H1 (cell line): ENCODE measurements at places on chromosomes 7 and 10.
A peak's percentile ranks its signal among the peaks of the same experiment; 100 is the strongest.

DNA sequence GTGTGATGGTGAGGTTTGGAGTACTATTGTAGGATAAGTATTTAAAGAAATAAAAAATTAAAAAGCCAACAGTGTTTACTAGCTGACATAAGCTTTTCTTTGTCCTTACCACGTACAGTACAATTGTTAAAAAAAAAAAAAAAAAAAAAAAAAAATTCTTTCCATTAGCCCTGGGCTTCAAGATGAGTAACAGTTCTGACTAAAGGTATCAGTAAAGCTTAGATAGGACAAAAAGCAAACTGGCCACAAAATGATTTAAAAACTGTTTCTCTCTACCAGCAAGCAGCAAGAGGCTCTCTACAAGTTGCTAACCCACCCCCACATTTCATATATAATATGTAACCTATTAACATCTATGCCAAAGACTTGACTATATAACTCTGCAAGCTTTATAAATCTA, 17.5 kb downstream of the HYCC1 start:
- H3K27ac ChIP-seq = no peak overlapping the region
- DNase-seq = no peak
- no peak overlapping the region for H3K4me3 ChIP-seq

DNA sequence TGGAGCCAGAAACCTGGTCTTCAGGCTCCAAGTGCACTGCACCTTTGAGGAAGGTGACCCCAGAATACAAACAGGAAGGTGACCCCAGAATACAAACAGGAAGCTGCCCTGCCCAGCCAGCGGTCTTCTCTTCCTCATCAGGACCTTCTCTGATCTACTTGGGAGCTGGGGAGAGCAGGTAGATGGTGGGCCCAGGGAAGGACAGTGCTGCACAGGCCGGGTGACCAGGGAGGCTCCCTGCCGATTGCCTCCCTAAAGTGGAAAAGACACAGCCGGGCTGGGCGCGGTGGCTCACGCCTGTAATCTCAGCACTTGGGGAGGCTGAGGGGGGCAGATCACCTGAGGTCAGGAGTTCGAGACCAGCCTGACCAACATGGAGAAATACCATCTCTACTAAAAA, 151.8 kb upstream of the CHST15 start:
- no peaks in the 10 kb centered on the region; the same call in none of the 2 replicates for H3K4me1 ChIP-seq
- no peak overlapping the region for H3K4me3 ChIP-seq
- H3K36me3 ChIP-seq = no peaks in the 10 kb centered on the region
- DNase-seq = no peak
- H3K27ac ChIP-seq = no peak overlapping the region
- no peaks in the 10 kb centered on the region; the same call in 1 of the 2 replicates for H3K27me3 ChIP-seq

DNA sequence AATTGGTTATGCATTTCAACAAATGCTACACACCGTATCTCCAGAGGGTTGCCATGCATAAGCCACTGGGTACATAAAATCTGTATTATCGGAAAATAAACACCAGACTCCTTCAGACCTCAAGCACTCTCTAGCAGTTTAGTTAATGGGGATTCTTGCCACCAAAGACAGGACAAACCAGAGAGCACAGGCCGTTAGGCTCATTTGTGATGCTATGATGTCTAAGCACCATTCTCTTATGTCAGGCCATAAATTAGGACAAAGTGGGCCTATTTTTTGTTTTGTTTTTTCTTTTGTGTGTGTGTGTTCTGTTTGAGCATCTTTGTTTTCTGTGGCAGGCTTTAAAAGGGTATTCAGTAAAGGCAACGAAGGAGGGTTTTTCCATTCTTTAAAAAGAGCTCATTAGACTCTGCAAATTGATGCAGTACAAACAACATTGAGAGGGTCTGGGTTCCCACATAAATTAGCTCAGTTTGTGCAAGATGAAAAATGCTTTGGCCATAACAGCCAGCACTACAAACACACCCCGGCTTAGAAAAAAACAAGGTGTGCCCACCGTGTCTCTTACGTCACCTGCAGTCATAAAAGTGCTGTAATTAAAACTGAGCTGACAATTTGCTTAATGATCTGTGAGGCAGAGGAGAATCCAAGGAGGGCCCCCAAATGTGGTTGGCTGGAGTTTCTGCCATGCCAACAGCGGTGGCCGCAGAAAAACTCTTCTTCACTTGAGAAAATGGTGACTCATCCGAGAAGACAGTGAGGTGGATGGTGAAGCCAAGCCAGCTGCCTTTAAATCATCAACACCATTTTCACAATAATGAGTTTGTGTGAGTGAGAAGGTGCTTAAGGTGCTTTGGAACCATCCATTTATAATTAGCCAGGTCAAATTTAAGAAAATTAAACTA, 297.9 kb downstream of the GATA3 start:
- H3K27me3 ChIP-seq = no peaks in the 10 kb centered on the region
- H3K4me3 ChIP-seq = no peak overlapping the region
- H3K4me1 ChIP-seq = no peaks in the 10 kb centered on the region
- H3K27ac ChIP-seq = no peak overlapping the region

GRCh38 chr7:94382746-94383145, 11.9 kb upstream of the COL1A2 start:
- no peak overlapping the region for H3K27ac ChIP-seq
- no peaks in the 10 kb centered on the region for H3K4me1 ChIP-seq
- DNase-seq = no peak
- H3K36me3 ChIP-seq = no peaks in the 10 kb centered on the region
- no peaks in the 10 kb centered on the region for H3K27me3 ChIP-seq

GRCh38 chr10:17735166-17735941, 16.6 kb upstream of the TMEM236 start:
- DNase-seq = no peak
- H3K36me3 ChIP-seq = no peaks in the 10 kb centered on the region
- no peaks in the 10 kb centered on the region for H3K4me1 ChIP-seq
- no peak overlapping the region for H3K27ac ChIP-seq
- no peaks in the 10 kb centered on the region for H3K27me3 ChIP-seq

- no peak for DNase-seq
- no peaks in the 10 kb centered on the region for H3K36me3 ChIP-seq
- H3K27ac ChIP-seq = no peak overlapping the region
- H3K4me3 ChIP-seq = peak overlapping the region; percentile 15; the same call in 1 of the 2 replicates
- H3K4me1 ChIP-seq = peaks cover 18% of the 10 kb centered on the region
Observed at GRCh38 chr10:14328881-14329672, 1.6 kb downstream of the FRMD4A start.

- H3K27me3 ChIP-seq = no peaks in the 10 kb centered on the region
- no peak for DNase-seq
- peak overlapping the region; percentile 23; the same call in 1 of the 2 replicates for H3K4me3 ChIP-seq
- H3K36me3 ChIP-seq = no peaks in the 10 kb centered on the region
- H3K4me1 ChIP-seq = no peaks in the 10 kb centered on the region; the same call in 1 of the 2 replicates
- no peak overlapping the region for H3K27ac ChIP-seq
Observed at GRCh38 chr7:151340794-151341356, 737 bp upstream of the NUB1 start.

- H3K27me3 ChIP-seq = no peaks in the 10 kb centered on the region
- no peaks in the 10 kb centered on the region for H3K36me3 ChIP-seq
- no peak overlapping the region for H3K27ac ChIP-seq
- H3K4me1 ChIP-seq = peaks cover 4% of the 10 kb centered on the region
Observed at GRCh38 chr7:37432281-37432920, 16.3 kb downstream of the ELMO1 start.

DNA sequence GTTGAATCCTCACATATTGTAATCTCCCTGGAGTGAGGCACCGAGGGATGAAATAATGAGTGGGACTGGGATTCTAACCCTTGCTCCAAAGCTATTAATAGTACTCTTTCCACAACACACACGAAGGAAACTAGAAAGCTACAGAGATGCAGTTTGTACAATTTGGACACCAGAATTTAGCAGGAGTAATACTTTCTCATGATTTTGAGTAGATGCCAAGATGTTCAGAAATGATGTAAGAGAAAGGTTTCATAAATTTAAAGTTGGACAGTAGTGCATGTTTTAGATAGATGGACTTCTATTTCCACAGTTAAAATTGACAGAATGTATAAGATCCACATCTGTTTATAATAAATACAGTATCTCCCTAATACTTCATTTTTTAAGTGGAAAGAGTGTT, 46.5 kb downstream of the PRR15 start:
- no peak for DNase-seq
- H3K36me3 ChIP-seq = no peaks in the 10 kb centered on the region
- H3K4me1 ChIP-seq = peaks cover 7% of the 10 kb centered on the region
- no peak overlapping the region for H3K4me3 ChIP-seq
- H3K27ac ChIP-seq = no peak overlapping the region

DNA sequence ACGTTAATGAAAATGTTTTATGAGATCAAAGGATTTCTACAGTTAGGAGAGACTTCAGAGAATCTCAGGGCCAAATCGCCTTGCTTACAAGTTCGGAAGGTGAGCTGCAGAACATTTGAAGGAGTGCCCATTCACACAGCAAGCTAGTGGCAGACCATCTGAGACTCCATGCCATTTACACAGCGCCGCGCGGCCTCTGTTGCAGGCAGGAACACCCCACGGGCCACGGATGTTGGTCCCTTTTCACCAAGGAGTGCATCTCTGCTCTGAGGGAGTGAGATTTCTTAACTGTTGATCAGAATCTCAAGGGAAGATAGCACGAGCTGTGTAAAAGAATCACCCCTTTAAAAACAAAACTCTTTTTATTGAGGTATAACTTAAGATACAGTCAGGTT, 1.8 kb downstream of the UBE3C start:
- H3K36me3 ChIP-seq = peaks cover 8% of the 10 kb centered on the region
- no peak overlapping the region for H3K27ac ChIP-seq
- DNase-seq = peak; percentile 31
- no peaks in the 10 kb centered on the region for H3K27me3 ChIP-seq
- H3K4me3 ChIP-seq = peak overlapping the region; percentile 38

- no peak for DNase-seq
- no peaks in the 10 kb centered on the region for H3K4me1 ChIP-seq
- H3K36me3 ChIP-seq = no peaks in the 10 kb centered on the region
- no peak overlapping the region for H3K4me3 ChIP-seq
Observed at GRCh38 chr7:103613655-103614642, 167.9 kb upstream of the SLC26A5 start.

DNA sequence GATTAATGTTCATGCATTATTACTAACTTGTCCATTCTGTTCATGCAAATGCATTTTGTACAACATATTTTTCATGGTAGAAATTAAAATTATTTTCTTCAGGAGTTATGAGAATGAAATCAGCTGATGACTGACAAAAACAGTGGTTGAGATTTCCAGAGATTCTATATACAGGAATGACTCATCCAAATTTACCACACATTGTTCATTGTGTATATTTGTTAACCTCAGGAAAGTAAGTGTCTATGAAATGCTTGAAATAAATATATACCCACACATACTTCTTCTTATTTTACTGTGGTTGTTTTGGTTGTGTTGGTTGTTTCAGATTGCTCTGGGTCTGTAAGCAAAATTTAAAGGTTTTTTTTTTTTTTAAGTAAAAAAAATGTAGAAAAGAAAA, 108.1 kb upstream of the SP8 start:
- H3K4me3 ChIP-seq = no peak overlapping the region
- no peaks in the 10 kb centered on the region for H3K36me3 ChIP-seq
- H3K4me1 ChIP-seq = no peaks in the 10 kb centered on the region
- no peak overlapping the region for H3K27ac ChIP-seq
- DNase-seq = no peak
- no peaks in the 10 kb centered on the region for H3K27me3 ChIP-seq

GRCh38 chr7:155372782-155373358, 75.2 kb downstream of the INSIG1 start:
- DNase-seq = no peak
- peaks cover 94% of the 10 kb centered on the region for H3K27me3 ChIP-seq
- no peak overlapping the region for H3K4me3 ChIP-seq
- H3K27ac ChIP-seq = no peak overlapping the region
- no peaks in the 10 kb centered on the region for H3K36me3 ChIP-seq

DNA sequence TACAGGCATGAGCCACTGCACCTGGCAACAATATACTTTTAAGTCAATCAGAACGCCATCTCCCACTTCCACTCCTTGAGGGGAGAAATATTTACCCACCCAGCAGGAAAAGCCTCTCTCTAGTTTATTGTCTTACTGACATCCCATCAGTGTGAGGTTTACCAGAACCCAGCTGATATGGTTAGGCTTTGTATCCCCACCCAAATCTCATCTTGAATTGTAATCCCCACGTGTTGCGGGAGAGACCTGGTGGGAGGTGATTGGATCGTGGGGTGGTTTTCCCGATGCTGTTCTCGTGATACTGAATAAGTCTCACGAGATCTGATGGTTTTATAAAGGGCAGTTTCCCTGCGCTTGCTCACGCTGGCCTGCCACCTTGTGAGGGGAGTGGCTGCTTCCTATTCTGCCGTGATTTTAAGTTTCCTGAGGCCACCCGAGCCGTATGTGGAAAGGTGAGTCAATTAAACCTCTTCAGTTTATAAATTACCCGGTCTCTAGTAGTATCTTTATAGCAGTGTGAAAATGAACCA, 37.5 kb upstream of the TPK1 start:
- no peaks in the 10 kb centered on the region for H3K4me1 ChIP-seq
- H3K4me3 ChIP-seq = no peak overlapping the region
- DNase-seq = no peak
- H3K27ac ChIP-seq = no peak overlapping the region

GRCh38 chr7:7710469-7710868, 7.9 kb downstream of the RPA3 start:
- no peak overlapping the region for H3K27ac ChIP-seq
- H3K27me3 ChIP-seq = no peaks in the 10 kb centered on the region
- H3K4me1 ChIP-seq = peaks cover 19% of the 10 kb centered on the region; the same call in 1 of the 2 replicates
- no peak overlapping the region for H3K4me3 ChIP-seq
- no peak for DNase-seq
- no peaks in the 10 kb centered on the region for H3K36me3 ChIP-seq

DNA sequence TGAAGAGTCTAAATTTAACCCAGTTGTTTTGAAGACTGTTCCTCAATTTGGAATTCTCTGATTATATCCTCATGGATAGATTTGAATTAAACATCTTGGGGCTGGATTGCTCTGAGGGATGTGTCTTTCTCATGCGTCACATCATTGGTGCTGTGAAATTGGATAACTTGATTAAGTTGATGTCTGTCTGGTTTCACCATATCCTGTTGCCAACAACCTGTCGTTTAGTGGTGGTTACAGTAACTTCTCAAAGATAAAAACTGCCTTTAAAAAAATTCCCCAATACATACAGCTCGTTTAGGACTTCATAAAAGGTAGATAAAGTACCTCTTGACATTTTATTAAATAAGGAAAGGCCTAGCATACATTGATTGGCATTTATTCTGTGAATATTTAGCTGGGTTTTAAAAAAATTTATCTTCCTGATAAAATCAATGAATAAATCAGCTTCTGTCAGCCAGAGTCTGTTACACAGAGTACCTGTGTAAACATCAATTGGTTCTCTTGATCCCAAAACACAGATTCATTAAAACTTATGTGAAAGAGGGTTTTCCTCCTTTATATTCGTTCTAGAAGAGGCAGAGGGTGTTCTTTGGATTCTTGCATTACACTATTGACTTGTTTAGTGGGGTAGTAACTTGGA, 10.5 kb downstream of the CRCP start:
- no peak overlapping the region for H3K27ac ChIP-seq
- peaks cover 2% of the 10 kb centered on the region for H3K4me1 ChIP-seq
- no peaks in the 10 kb centered on the region for H3K27me3 ChIP-seq
- no peak overlapping the region for H3K4me3 ChIP-seq
- H3K36me3 ChIP-seq = no peaks in the 10 kb centered on the region; the same call in 1 of the 2 replicates

GRCh38 chr10:78529262-78529661, 495.6 kb downstream of the RPS24 start:
- H3K27ac ChIP-seq = no peak overlapping the region
- no peaks in the 10 kb centered on the region for H3K36me3 ChIP-seq
- peaks cover 4% of the 10 kb centered on the region for H3K4me1 ChIP-seq
- DNase-seq = no peak
- H3K4me3 ChIP-seq = no peak overlapping the region

- H3K4me1 ChIP-seq = 0 out of 2 replicates have a peak, but pooled peaks cover 2% of the 10 kb centered on the region
- DNase-seq = no peak
- no peaks in the 10 kb centered on the region for H3K36me3 ChIP-seq
- H3K27ac ChIP-seq = no peak overlapping the region
- H3K27me3 ChIP-seq = peaks cover 6% of the 10 kb centered on the region
Observed at GRCh38 chr10:101087965-101088364, 26.2 kb downstream of the KAZALD1 start.
